Mesenteric fat pad (tissue), 1 donor: ENCODE measurements at places on chromosomes 6 and 20. TPM values are rescaled to one million over a fixed set of nuclear protein-coding genes. Genes with fewer than 3 reads are reported as not detected.

GRCh38 chr6:117615750-117616390, 13.6 kb upstream of the GOPC start:
- no peak for DNase-seq

DNA sequence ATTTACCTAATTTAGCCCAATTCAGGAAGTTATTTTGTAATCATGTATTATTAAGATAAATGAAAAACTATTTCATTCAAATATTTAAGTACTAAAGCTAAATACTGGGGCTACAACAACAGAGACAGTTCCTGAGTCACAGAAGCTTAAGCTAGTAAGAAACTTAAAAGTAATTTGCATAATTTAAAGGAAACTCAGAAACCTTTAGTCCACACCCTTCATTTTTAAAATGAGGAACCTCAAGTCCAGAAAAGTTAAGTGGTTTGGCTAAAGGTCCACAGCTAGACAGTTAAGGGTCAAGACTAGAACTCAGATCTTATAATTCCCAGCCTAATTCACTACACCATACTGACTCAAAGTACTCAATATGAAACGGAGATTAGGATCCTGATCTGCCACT, 7.2 kb downstream of the LMBRD1 start:
- no peak for DNase-seq

DNA sequence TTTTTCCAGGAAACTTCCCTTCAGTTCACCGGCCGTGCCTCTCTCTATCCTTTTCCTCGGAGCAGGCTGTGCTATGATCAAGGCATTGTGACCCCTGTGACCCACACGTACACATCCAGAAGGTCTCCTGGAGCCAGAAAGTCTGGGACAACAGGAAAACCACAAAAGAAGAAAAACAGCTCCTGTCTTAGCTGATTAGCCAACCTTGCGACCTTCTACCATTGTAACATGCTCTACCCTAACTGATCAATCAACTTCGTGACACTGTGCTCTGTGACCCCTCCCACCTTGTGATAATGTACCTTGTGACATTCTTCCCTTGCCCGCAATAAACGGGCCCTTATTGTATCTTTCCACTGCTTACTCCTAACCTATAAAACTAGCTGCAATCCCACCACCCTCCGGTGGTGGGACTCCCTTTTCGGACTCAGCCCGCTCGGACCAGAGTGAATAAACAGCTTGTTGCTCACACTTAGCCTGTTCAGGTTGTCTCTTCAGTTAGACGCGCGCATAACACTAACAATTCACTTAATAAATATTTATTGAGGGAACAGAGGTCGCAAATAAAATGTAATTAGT, 24.2 kb downstream of the ZNF311 start:
- DNase-seq = no peak

DNA sequence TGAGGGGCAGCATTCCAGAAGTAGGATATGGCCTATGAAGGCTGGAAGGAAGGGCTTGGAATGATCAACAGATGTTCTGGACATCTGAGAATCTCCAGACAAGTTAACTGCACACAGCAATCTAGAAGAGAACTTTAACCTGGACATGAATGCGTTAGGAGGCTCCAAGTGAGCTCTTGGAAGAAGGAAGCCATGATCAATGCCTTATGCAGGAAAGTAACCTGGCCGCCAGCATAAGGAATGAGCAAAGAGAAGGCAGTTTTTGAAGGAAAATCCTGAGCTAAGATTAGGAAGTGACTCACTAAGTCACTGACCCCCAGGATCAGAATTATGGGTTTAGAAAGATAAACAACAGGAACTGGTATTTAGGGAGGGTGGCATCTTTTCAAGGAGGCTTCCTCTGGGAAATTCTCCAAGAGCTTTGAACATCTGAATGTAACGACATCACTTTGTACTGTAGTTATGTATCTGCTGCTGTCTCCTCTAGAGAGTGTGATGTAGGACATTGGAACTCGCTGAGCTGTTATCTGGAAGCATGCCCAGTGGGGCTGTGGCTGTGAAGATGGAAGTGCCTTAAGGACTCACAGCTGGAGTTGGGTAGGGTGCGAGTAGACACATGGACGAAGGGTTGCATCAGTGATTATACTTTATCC, 236.8 kb downstream of the PACRG start:
- no peak for DNase-seq

DNA sequence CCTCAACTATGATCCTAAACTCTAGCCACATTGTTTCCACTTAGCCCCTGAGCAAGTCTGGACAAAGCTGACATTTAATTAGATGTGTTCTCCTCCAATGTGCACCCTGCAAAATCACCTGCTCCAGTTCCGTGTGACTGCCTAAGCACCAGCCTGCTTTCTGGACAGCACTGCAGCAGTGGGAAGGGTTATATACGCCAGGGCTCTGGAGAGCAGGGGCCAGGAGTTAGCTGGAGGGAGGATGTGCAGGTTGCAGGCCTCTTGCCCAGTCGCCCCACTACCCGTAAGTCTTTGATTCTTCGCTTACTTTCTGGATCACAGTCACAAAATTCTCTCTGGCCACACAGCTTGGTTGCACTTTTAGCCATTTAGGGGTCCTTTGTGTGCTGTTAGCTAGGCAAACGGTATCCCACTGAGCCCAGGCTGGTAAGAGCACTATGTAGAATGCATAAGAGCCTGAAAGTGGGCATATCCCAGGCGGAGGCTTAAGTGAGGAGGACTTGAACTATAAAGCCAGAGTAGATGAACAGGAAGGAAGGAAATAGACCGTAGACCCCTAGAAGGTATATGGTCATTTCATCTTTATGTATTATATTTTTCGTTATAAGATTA, 10.7 kb upstream of the PLEKHG1 start:
- DNase-seq = no peak

DNA sequence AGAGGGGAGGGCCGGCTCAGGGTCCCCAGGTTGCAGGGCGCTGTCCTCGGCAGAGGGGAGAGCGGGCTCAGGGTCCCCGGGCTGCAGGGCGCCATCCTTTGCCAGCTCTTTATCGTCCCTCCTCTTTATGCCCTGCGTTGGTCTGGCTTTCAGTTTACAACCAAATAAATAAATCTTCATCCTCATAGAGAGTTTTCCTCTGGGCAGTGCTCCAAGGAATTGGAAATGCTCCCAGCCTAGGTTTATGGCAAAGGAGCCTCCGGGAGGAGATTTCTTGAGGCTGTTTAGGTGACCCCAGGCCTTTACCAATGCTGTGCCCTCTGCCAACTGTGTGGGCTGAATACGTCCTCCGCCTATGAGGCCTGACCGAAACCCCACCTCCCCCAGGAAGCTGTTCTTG, 60.2 kb downstream of the CHMP4B start:
- no peak for DNase-seq

DNA sequence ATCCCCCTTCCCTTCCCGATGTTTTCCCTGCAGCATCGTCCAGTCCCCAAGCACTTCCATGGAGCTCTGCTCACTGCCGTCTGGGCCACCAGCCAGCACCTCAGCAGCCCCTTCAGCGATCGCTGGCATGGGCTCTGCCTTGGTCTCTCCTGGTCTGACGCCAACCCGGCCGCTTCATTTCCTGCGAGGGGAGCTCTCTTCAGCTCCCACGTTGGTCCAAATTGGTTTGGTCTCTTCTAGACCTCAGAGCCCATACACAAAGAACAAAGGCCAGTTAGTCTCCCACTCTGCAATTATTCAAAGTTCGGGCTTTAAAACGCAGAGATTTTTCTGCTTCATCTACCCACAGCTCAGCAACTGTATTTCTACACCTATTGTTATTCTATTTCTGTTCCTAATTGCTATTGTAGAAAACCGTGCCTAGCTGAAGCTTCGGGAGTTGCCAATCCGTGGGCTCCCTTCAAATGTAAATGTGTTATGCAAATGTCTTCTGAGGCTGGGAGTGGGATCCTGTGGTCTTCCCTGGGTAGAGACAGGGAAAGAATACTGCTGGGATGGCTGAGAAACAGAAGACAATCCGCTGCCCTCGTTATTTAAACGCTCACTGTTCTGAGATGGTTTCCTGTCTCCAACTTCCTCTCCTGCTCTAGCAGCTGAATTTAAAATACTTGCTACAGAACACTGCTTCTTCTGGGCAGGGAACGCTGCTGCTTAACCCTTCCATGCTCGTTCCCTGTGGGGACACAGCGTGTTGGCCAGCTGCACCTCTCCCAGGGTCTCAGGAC, 154.2 kb upstream of the QKI start:
- DNase-seq = no peak

DNA sequence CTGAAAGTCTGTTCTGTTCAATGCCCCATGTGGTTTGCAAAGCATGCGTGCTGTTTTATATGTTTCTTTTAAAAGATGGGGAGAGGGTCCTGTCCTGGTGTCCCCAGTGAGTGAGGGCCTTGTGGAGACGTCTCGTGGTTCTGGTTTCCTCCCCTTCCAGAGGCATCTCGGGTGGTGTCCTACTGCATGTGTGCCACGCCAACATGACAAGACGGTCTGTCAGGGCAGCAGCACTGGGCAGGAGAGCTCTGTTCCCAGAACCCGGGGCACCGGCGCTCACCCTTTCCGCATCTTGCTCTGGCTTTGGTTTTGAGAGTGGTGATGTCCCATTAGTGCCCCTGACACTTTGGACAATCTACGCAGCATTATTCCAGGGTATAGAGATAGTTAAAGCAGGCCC, 275.6 kb downstream of the CDH4 start:
- DNase-seq = no peak

Gene MED23
- 19.3 TPM for total RNA-seq

Gene KCNS1
- not detected for total RNA-seq

Gene AIF1
- 60.1 TPM for total RNA-seq

Gene FHL5
- total RNA-seq = 16.6 TPM
